Left lobe of liver (tissue), 2 donors: ENCODE measurements at places on chromosomes 16 and 17.

DNA sequence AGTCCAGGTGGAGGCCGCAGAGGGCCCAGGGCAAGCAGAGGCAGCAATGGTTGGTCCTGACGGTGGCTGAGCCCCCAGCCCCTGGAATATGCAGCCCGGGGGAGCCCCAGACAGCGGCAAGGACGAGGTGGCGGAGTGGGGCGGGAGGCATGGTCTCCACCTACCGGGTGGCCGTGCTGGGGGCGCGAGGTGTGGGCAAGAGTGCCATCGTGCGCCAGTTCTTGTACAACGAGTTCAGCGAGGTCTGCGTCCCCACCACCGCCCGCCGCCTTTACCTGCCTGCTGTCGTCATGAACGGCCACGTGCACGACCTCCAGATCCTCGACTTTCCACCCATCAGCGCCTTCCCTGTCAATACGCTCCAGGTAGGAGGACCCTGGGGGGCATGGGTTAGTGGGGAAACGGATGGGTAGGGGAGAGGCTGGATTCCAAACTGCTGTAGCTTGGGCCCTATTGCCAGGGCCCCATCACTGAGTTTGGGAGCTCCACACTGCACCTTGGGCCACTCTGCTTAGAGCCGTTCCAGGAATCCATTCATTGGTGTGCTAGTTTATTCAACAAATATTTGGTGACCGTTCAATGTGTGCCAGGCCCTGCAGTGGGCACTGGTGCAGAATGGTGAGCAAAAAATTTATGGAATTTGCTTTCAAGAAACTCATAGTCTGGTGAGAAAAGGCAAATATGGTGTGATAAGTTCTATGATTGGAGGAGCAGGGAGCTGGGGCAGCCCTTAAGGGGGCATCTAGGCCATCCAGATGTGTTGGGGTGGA is 3.8 kb downstream of the RASL10B start:
- no peak for DNase-seq

DNA sequence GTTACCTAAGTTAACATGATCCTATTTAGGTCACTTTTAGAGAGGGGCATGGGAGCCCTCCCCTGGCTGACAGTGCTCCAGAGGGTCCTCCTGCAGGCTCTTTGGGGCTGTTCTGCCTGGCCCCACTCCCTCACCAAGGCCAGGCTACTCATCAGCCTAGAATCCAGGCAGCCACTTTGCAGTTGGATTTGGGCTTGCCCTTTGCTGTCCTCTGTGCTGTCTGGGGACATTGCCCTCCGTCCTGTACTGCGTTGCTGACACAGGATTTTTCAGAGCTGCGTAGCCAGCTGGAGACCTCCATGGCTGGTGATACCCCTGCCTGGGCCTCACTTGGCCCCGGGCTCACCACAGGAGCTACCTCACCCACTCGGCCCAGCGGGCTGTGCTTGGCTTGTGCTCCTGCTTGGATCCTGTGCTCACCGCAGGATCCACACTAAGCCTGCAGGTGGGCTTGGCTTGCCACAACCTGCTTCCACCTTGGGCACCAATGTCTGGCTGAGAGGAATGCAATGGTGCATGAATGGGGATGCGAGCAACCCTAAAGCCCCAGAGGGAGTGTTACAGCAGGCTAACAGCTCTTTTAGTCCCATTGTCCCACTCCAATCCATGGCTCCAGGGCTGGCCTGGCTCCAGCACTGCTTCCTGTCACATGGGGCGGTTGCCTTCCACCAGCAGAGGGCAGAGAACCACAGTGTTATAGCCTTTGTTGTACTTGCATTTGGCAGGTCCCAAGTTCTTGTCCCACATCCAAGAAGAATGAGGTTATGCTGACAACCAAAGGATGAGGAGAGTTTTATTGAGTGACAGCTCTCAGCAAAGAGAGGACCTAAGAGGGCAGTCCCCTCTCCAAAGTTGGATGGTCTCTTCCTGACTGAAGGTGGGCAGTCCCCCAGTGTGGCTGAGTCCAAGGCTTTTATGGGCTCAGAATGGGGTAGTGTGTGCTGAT is 21.5 kb downstream of the CCL4 start:
- no peak for DNase-seq

DNA sequence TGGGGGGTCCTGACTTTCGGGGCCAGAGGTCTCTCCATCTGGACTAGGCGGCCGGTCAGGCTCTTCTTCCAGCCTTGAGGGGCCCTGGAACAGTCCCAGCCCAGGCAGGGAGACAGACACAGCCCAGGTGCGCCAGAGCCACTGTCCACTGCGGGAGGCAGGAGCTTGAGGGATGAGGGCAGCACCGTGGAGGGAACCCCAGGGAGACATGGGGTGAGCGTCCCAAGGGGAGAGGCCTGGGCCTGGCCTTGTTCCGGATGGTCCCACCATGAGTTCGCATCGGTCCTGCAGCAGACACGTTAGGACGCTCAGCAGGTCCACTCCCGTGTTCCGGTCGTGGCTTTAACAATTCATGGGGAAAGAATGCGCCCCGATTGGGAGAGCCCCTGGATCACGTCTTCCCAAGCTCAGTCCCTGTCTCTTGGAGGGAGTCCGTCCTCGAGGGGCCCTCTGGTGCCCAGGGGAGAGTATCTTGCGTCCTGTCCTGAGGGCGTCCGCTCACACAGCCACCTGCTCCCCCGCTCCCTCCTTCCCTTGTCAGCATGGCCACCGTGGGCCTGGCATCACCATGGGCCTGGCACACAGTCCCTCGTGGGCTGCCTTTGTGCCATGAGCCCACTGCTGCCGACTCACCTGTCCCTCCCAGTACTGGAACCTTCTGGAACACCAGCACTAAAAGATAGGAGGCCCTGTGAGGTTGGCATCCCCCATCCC is 6.7 kb upstream of the NUDT16L1 start:
- no peak for DNase-seq

DNA sequence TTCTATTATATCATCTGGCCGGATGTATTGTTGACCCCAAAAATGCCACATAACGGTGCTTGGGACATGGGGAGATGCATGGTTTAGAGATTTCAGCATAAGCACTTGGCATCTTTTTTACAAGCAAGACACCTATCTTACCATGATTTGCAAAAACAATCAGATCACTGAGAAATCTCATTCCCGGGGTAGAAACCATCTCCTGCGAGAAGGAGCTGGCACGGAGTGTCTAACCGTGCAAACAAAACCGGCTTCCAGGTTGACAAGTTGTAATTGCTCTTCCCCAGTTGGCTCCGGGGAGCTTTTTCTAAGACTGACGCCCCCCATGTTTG is 1.0 kb downstream of the SLC16A6 start:
- DNase-seq: no peak

DNA sequence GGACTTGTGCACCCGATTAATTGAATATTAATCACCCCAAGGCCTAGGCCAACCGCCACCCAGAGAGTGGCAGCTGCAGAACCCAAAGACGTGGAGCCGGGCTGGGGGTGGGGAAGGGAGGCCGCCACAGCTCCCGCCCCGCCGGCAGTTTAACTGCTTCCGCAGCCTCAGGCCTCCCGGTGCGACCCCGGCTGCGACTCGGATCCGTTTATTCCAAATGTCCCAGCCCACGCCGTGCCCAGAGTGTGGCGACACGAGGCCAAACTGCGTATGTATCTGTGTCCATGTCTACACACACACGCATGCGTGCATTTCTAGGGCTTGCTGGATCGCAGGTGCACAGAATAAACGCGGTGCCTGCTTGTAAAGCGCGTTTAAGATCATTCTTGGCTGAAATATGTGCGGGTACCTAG is 802 bp upstream of the TOB1 start:
- no peak for DNase-seq

- DNase-seq: no peak
Measured at GRCh38 chr16:10919003-10919351, 23.3 kb downstream of the DEXI start.

DNA sequence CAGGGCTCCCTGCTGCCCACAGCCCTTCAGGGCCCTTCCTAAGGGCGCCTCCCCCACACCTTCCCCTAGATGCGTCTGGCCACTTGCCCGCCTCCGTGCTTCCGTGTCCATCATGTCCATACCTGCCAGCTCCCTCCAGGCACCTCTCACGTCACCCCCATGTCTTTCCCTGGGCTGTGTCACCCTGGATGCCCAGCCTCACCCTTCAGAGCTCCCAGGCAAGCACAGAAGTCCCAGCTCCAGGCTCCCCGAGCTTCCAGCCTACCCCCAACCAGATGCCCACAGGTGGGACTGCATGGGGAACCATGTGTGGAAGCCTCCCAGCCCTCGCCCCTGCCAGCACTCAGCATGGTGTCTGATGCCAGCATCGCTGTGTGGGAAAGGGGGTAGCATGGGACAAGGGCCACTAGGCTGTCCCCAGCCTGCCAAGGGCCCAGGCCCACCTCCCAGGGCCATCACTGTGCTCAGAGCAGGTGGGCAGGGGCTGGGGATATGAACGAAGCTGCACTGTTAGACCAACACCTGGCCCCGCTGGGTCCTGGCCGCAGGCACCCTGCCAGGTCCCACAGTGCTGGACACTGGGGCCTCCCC is 1.9 kb upstream of the AXIN1 start:
- peak; percentile 50 for DNase-seq

- DNase-seq: no peak
Measured at GRCh38 chr17:3036800-3037199, 26.6 kb downstream of the OR1D5 start.

GRCh38 chr17:9406046-9406606 is 169.5 kb downstream of the STX8 start:
- DNase-seq: no peak

GRCh38 chr17:43175213-43176118 is 4.5 kb downstream of the NBR1 start:
- DNase-seq: no peak

- no peak for DNase-seq
Measured at GRCh38 chr17:63436523-63437110, 9.5 kb downstream of the CYB561 start.

DNA sequence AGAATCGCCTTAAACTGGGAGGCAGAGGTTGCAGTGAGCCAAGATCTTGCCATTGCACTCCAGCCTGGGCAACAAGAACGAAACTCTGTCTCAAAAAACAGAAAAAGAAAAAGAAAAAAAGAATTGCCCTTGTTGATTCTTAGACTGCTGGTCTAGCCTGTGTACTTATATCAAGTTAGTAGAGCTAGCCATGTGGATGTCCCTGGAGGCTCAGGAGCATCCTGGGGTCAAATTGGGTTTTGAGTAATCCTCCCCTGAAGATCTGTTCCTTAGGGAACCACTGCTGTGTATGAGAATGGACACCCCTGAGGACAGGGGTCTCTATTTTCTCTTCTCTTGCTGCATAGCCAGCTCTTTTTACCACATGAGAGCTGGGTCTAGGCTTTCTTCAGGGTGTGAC is 21.5 kb downstream of the SLC7A6OS start:
- no peak for DNase-seq

DNA sequence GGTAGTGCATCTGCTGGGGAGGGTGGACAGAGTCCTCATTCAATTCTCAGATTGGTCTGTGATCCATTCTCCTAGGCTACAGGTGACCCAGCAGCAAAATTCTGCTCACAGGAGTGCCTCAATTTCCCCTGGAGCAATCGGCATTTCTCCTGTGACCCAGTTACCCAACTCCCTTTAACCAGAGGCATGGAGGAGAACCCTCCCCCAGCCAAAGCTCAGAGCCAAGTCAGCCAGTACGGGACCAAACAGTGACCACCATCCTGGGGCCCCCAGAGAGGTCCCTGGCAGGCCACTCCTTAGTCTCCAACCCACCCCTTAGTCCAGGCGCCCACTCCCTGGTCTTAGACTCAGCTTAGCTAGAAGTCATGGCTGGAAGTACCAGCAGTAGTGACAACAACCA is 75.6 kb downstream of the DYNLRB2 start:
- DNase-seq: no peak

GRCh38 chr16:65833171-65833871 is 533.2 kb upstream of the CDH5 start:
- no peak for DNase-seq

- DNase-seq: no peak
Measured at GRCh38 chr17:30292286-30292858, 628 bp upstream of the BLMH start.

DNA sequence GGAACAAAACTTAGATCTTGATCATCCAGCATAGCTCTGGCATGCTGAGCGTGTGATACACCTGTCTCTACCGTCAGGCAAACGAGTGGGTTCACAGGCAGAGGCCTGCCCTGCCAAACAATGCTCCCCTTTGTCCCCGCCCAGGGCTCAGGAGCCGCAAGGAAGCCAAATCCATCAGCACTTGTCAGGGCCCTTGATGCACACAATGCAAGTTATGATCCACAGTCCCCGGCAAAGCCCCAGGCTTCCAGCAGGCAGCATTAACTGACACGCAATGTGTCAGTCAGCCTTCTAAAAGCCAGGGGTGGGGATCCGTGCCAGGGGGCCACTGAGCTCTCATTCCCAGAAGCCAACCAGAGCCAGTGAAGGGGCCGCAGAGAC is 460.9 kb downstream of the SLC39A11 start:
- no peak for DNase-seq

- no peak for DNase-seq
Measured at GRCh38 chr17:82299452-82299851, 18.0 kb downstream of the CD7 start.

DNA sequence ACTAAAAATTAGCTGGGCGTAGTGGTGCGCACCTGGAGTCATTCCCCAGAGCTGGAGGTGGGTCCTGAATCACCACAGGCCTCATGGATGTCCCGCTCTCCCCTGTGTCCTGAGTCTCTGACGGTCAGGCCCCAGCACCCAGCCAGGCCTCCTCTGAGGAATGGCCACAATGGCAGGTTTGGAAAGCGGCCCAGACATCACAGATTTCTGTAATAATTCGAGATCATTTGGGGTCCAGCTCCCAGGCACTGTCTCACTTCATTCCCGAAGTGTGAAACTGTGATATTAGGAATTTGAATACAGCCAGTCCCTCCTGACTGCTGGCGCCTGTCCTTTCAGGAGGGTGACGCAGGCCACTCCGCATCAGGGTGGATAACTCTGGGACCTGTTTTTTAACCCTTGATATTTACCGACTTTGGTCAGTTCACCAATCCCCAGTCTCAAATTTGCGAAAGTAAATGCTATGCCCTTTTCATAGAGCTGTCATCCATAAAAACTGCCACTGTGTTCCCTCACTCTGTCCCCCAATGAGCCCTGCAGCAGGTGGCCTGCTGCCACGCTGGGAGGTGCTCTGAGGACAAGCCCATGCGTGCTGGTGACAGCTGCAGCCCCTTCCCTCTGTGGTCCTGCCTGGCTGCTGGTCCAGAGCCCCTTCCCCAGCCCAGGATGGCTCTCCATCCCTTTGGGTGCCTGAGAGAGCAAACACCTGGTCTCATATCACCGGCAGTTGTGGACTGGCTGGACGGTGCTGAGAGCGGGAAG is 28.3 kb upstream of the RPTOR start:
- DNase-seq: no peak

GRCh38 chr16:85899444-85899843 is 482 bp downstream of the IRF8 start:
- no peak for DNase-seq

- no peak for DNase-seq
Measured at GRCh38 chr16:51420247-51420646, 269.2 kb upstream of the SALL1 start.

GRCh38 chr17:62790564-62790986 is 17.5 kb downstream of the MARCHF10 start:
- DNase-seq: no peak

- DNase-seq: no peak
Measured at GRCh38 chr17:58565389-58566311, 51.2 kb upstream of the MTMR4 start.

- DNase-seq: no peak
Measured at GRCh38 chr17:36111068-36111490, 7.5 kb downstream of the CCL4 start.
